Stomach (tissue), 19 donors: ENCODE measurements at places on chromosomes 1 and 21. TPM values are rescaled to one million over a fixed set of nuclear protein-coding genes. Genes with fewer than 3 reads are reported as not detected.

ADAM30 gene
- not detected for total RNA-seq

DNA sequence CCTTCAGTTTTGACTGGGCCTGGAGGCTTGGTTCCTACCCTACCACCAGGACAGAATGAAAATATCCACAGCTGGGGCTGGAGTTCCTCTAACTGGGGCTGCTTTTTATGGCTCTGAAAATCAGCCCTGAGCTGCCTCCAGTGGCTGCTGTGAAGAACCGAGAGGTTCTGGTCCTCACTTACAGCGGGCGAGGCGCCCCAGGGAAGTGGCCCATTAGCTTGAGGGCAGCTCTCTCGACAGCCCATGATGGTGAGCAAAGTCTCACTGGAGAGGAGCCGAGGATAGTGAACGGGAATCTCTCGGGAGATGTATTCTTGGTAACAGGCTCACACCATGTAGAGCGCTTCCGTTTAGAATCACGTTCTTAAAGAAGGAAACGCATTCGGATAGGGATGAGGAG, 459.7 kb downstream of the KIF26B start:
- DNase-seq: no peak

GRCh38 chr1:193031431-193031830, 27.7 kb downstream of the UCHL5 start:
- DNase-seq: peak; percentile 14

DNA sequence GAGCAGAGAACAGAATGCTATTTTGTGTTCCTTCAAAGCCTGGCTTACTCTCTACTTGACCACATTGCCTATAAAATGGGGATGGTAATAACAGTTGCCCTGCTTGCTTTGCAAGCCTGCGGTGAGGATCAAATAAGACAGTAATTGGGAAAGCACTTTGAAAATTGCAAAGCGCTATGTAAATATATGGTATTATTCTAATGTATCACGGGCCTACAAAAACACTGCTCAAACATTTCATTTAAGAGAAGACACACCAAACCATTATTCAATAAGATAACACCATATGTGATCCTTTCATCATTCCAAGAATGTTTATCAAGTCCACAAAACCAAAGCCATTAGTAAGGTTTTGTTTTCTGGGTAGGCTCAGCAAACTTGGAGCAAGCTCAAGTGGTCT, 208.4 kb downstream of the ROR1 start:
- no peak for DNase-seq

LYPD8 gene
- not detected for total RNA-seq

GRCh38 chr21:15414057-15414456, 315.7 kb upstream of the USP25 start:
- no peak for DNase-seq

TARBP1 gene
- total RNA-seq: 25.9 TPM

DNA sequence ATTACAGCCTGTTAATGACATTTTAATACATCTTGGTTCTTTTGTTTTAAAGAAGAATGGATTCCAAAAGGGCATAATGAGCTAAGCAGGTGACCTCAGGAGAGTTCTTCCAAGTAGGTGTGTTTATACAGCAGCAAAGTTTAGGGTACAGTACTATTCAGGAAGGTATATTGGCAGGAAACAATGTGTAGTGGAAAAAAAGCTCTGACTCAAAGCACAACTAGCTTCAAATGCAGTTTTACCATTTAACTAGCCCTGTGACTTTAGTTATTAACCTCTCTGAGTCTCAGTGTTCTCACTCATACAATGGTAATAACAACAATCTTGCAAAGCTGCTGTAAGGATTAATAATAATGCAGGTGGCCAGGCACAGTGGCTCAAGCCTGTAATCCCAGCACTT, 29.9 kb downstream of the FAF1 start:
- no peak for DNase-seq

DNA sequence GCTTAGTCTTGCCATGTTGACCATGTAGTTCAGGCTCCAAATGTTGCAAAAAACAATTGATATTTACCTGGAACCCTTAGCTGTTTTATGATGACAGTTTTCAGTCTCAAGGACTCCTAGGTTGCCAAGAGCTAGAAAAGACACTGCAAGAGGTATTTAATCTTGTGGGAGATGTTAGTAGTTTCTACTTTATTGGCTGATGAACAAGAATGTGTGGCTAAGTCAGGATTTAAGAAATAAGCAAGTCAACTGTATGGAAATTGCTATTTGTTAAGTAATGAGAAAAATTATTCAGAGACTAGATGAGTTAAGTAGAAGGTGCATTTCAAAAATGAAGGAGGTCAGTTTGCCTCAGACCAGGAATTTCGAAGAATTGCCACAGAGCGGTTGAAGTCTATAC, 639.7 kb upstream of the USP24 start:
- DNase-seq: no peak

GRCh38 chr21:46093668-46094400, 4.1 kb upstream of the COL6A2 start:
- peak; percentile 20 for DNase-seq

DNA sequence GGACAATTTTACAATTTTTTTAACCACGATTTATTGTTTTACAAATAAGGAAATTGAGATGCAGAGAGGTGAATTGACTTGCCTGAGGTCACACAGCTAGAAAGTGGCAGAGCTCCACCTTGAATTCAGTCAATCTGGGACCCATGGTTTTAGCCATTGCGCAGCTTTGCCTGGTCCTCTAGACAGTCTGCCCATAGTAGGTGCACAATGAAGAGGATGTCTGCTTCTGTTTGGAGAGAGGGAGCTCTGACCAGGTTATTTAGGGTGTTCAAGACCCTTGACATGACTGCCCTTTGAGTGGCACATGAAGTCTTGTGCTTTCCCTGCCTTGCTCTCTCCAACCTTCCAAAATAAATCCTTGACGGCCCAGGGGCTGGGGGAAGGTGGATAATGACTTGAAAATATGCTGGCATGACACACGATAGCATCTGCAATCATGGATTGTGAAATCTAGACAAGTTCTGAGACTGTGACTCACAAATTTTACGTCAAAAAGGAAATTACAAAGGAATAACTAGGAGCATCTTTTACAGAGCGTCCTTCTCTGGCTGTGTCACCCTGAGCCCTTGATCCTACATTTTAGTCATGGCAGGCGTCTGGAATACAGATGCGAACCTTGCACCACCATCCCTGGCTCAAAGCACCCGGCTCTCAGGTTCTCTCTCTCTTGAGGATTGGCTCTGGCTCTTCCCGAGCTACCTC, 26.2 kb upstream of the ID3 start:
- no peak for DNase-seq

DNA sequence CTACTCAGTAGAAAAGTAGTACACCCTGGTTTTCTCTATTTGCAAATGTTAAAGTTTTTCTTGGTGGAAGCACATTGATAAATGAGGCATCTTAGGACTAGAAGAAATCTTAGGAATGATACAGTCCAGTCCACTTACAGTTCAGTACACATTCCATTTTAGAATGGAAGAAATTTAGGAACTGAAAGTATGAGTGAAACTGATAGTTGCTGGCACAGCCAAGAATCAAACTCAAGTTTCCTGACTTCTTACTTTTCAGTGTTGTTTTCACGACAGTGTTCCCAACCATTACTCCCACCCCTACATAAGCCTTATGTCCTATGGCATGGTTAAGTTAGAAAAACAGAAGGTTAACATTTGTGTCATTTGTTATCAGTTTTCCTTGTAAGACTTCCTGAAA, 258.5 kb downstream of the BACH1 start:
- DNase-seq: no peak

GRCh38 chr1:39196244-39197215, 8.0 kb upstream of the MACF1 start:
- DNase-seq: peak; percentile 66

GRCh38 chr1:27719286-27720251, 6.2 kb upstream of the FAM76A start:
- DNase-seq: no peak

DNA sequence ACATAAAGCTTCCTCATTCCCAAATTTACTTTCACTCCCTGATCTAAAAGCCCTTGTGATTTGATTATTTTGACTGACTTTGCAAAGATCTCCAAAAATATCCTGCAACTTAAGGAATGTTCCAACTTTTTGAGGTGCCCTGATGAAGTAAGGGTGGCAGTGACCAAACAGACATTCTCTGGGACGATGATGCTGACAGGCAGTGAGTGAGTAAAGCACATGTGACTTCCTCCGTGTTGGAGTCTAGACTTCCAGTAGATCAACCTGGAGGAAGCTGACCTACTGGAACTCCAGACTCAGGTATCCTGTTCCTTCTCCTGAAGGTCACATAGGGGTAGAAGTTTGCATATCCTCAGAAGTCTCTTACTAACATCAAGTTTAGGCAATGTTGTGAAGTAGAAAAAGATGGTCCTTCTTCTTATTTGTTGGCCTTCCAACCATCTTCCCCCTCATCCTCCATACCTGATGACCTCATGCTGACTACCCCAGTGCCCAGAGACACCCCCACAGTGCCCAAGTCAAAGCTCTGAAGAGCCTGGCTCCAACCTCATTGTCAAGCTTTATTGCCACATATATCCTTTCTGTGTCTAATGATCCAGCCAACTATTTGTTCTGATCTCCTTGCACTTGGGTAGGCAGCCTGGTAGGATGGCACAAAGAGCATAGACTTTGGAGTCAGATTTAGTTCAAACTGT, 16.0 kb downstream of the TNFSF4 start:
- no peak for DNase-seq

PPFIA4 gene
- total RNA-seq: 2.2 TPM

GRCh38 chr1:28737307-28738132, 780 bp downstream of the YTHDF2 start:
- DNase-seq: peak; percentile 48

KIF2C gene
- total RNA-seq: 5.5 TPM

GRCh38 chr1:59139396-59139795, 157.5 kb upstream of the FGGY start:
- peak; percentile 39 for DNase-seq

GRCh38 chr1:182680901-182681567, 3.4 kb downstream of the RGS8 start:
- DNase-seq: peak; percentile 32

DNA sequence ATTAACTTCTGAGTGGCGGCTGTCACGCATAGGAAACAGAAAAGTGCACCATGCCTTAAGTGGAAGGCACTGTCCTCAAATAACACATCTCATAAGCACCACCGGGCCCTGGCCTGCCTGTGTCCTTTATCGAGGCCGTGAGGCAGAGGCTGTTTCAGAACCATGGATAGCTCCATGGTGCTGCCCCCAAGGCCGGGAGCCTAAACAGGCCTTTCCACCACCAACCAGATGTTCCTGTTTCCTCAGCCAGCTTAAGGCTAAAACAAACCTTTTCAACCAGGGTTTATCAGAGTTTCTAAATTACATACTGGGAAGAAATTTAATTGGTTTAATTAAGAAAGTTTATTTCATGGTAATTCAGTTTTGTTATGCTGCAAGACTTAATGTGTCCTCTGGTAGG, 114.4 kb downstream of the DMRTA2 start:
- DNase-seq: peak; percentile 86

DNA sequence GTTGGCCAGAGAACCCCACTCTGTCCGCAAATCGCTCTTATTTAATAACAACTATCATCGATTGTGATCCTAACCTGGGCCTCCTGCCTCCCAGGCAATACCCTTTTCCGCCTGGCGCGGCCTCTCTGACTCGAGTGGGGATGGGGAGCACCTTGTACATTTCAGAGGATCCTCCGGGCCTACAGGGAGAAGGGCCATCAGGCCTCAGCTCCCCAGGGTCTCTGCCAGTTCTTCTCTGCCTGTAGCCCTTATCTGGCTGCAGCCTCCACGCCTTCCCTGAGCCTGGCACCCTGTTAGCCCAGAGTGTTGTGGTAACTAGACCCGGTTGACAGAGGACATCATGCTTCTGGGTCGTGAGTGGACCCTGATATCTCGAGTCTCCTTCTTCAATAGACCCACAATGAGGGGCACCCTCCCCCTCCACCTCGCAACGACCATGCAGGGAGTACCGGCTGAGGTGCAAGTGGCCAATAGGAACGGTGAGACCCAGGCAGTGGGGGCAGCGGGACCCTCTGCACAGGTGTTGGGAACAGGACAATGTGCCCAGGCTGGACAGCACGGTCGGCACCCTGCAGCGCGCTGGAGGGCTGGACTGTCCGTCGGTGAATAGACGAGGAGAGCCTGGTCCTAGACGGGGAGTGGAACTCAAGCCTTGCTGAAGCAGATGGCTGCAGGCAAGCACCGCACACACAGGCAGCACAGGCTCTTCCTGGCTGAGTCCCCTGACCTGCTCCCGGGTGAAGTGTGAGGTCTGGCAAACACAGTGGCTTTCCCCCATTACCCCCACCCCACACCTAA, 7.1 kb upstream of the CRYBG2 start:
- no peak for DNase-seq

ARID4B gene
- total RNA-seq: 23.7 TPM

DNA sequence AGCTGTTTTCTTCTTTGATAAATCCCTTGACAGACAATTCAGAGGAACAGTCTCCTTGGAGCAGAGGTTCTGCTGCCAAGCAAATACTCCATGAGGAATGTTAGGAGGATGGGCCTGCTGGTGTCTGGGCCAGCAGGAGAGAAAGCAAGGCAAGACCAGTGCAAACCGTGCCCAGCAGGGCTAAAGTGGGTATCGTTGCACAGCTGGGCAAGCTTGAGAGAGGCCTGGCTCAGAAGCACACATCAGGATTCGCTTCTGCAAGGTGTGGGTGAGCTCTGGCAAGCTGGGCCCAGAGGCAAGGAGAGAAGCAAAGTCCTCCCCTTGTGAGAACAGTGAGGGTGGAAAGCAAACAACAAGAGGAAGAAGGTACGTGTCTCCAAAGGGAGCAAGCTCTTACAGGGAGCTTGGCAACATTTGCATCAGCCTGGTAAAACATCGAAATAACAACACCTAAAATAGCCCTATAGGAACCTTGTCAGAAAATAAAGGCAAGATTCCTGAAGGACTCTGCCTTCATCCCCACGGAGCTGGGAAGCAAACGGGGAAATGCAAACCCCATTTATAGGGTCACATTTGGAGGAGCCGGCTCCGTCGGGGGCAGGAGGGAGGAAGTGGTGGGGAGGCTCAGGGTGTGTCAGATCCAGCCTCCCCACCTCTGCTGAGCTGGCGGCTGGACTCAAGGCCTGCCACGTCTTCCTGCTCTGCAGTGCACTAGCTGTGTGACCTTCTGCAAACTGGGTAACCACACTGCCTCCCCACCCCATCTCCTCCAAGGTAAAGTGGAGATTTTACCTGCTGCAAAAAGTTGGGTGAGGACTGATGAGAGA, 62.3 kb upstream of the HIVEP3 start:
- no peak for DNase-seq

IFNLR1 gene
- not detected for total RNA-seq

GRCh38 chr21:31252091-31252490, 92.0 kb downstream of the TIAM1 start:
- DNase-seq: no peak

GRCh38 chr1:233189526-233189925, 106.0 kb downstream of the PCNX2 start:
- no peak for DNase-seq

OVAAL gene
- total RNA-seq: not detected

- DNase-seq: no peak
Observed at GRCh38 chr1:53982034-53982762, 35.8 kb downstream of the LDLRAD1 start.
